ENCODE measurements at places on chromosomes 7 and 10.

- no peak for DNase-seq
Measured at GRCh38 chr10:123129618-123130271, 6.0 kb upstream of the HMX3 start.

- DNase-seq, result no peak
Measured at GRCh38 chr10:43596546-43596945, 9.7 kb upstream of the ZNF485 start.

GRCh38 chr10:100969187-100970075 lies at the start of gene SEMA4G:
Gene SEMA4G, plus strand, starts transcription at chr10:100969504. Its CDS starts 3,409 bp downstream, at chr10:100972913.
- DNase-seq, result peak; percentile 18

- no peak for DNase-seq
Measured at GRCh38 chr7:150466477-150466876, 16.0 kb downstream of the GIMAP8 start.

DNA sequence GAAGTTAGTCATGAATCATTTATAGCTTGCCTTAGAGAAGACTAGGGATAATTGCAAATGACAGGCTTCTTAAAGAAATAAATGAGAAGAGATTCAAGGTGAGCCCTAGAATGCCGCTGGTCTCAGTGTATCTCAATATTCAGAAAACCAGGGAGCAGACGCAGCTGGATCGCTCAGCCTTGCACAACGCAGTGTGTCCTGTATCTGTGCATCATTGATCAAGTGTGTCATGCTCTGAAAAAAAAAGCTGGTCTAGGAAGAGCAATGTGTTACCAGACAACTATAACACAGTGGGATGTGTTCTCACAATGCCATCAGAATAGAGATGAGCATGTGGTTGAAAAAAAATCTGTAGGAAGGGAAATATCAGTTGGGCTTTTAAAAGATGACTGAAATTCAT lies 230.1 kb downstream of the CALN1 start:
- no peak for DNase-seq

DNA sequence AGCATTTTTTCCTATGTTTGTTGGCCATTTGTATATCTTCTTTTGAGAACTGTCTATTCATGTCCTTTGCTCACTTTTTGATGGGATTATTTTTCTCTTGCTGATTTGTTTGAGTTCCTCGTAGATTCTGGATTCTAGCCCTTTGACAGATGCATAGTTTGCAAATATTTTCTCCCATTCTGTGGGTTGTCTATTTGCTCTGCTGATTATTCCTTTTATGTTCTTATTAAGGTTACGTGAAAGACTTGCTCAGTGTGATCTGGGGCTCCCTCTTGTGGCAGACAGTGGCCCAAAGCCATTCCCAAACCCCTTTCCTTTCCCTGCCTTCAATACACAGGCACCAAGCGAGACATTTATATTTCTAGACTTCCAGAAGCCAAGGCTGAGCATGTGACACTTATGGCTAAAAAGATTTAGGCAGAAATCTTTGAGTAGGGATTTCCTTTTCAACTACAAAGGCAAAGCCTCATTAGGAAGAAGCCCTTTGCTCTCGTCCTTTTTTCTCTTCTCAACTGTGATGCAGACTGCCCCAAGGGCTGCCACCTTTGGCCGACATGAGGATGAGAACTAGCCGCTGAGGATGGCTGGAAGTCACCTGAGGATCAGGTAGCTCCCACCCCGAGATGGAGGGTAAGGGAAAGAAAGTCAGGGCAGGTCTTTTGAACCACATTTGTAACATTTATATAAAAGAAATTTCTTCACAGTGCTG lies 23.6 kb downstream of the ST8SIA6 start:
- DNase-seq, result no peak

DNA sequence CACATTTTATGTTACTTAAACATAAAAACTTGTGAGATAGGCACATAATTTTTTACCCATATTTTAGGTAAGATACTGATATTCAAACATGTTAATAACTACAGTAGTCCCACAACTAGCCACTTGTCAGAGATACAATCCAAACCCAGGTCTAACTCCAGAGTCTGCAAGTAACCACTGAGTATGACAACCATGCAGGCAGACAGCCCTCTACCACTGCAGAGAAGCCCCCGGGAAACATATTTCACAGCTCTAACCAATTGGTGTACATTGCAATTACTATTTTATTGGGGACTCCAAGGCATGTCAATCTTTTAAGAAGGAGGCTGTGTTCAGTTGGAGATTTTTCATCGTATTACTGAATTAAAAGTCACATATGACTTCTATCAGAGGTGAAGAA lies 107.2 kb upstream of the FAM133B start:
- DNase-seq, result no peak

DNA sequence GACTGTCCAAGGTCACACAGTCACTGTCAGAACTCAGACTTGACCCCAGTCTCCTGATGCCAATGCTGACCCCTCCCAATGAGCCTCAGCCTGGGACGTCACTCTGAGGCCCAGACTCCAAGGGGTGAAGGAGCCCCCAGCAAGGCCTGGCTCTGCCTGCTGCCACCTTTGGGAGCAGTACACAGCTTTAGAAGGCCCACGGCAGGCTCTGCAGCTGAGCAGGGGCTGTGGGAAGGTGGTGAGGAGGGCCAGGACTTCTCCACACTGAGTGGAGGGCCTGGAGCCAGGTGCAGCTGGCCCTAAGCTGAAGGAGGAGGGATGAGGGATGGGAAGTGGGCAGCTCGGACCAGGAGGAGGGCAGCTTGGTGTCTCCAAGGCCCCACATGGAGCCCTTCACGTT lies 23.9 kb upstream of the ZMIZ1 start:
- DNase-seq, result no peak

- no peak for DNase-seq
Measured at GRCh38 chr7:157005456-157006204, 4.8 kb downstream of the MNX1 start.

GRCh38 chr10:35353805-35354204 lies 17.5 kb downstream of the CCNY start:
- no peak for DNase-seq

DNA sequence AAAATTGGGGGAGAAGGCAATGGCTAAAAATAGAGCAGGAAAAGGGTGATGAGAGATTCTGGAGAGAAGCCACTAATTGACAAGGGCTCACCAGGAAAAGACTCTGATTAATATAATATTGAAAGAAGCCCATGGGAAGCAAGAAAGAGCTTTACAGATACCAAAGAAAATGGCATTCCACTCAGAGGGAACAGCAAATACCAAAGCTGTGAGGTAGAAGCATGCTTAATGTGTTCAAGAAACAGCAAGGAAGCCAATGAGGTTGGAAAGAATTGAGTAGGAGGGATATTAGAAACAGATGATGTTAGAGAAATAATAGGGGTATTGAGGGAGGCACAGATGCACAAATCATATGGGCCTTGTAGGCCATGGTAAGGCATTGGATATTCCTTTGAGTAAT lies 130.1 kb downstream of the MYO3A start:
- DNase-seq, result no peak

DNA sequence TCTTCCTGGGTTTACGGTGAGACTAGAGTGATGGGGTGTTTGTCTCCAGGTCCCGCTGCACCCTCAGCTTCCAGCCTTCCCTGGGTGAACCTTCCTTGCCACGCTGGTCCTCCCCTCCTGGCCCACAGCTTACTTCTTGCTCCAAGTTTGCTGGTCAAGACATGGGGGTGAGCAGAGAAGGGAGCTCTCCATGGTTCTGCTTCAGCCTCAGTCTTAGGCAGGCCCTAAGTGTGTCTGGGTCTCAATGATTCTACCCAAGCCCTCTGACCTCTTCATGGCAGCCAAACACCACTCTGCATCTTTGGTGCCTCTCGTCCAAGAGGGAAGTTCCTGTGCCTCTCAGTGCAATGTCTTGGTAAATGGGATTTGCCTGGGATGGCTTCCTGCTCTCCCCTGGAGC lies 356.5 kb upstream of the KLF6 start:
- no peak for DNase-seq

All from stimulated activated CD4-positive, alpha-beta T cell treated with anti-CD3 and anti-CD28 coated beads, Interleukin-1b, Interleukin-23, amount 100 ng/mL, for 1 hour (primary cell).